Stimulated activated CD4-positive, alpha-beta T cell treated with anti-CD3 and anti-CD28 coated beads, Interleukin-1b, Interleukin-23, amount 100 ng/mL, for 48 hours (primary cell): ENCODE measurements at places on chromosomes 6 and 20.

GRCh38 chr6:1080453-1081337, 231.2 kb upstream of the FOXQ1 start:
- no peak for DNase-seq

DNA sequence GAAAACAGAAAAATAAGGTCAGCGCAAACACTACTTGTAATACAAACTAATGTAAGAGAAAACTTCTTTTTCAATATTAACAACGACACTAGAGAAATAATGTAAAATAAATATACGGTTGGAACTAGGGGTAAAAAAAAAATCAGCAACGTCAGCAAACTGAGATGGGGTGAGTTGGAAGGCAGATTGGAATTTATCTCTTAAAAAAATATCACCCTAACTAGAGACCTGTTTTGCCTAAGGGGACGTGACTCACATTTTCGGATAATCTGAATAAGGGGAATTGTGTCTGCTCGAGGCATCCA, 705 bp upstream of the UTRN start:
- no peak for DNase-seq

GRCh38 chr6:37552267-37552666, 52.6 kb upstream of the CCDC167 start:
- no peak for DNase-seq

DNA sequence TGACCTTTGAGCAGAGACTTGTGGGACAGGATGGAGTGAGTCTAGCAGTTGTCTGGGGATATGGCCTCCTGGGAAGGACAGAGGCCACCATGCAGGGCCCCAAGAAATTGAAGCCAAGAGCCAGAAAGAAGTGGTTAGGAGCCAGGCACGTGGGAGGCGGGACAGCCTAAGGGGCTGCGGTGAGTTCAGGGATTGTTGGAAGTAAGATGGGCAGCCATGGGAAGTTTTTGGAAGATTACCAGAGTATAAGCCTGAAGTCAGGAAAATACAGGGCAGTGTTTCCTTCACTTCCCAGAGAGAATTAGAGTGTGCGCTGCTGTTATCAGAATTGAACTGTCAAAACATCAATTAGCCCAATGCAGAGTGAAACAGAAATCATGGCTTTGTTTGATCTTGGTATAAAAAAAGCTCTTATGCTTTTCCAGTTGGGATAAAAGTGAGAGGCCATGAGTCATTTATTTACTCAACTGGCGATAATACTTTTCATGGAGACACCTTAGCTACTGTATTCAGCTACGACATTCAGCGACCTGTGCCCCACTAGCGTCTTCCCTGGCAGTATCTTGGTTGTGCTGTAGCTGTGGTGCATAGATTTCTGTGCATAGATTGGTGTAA, 66.9 kb downstream of the PHACTR2 start:
- no peak for DNase-seq

- DNase-seq: no peak
Observed at GRCh38 chr20:34495916-34496315, 20.3 kb upstream of the DYNLRB1 start.

DNA sequence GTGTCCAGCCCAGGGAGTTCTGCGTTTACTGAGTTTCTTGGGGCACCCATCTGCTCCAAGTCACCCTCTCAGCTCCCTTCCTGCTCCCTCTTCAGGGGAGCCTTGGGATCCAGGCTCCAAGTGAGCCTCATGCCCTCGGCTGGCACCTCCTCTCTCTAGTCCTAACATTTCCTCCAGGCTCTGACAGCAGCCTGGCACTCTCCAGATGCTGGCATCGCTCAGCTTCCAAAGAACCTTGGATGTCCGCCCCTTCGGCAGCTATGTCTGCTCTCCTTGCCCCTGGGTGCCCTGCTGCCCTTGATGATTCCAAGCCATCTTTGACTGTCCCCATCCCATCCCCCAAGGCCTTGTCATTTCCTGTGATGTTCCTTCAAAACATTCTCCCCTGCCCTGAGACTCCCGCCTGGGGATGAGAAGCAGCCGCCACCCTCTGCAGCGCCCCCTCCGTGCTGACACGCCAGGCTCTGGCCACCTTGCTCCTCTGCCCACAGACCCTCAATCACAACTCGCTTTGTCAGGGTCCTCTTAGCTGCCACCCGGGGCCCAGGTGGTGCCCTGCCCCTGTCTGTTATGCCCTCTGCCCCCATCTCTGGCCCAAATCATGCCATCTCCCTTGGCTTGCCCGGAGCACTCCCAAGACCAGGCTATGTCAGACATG, 6.6 kb upstream of the GFRA4 start:
- no peak for DNase-seq

- DNase-seq: no peak
Observed at GRCh38 chr20:6074145-6074561, 20.3 kb upstream of the LRRN4 start.

- no peak for DNase-seq
Observed at GRCh38 chr6:134288538-134289203, 29.2 kb downstream of the SGK1 start.

GRCh38 chr6:82260997-82261732, 13.6 kb upstream of the IBTK start:
- DNase-seq: no peak

GRCh38 chr6:150636808-150637207, 37.1 kb downstream of the PLEKHG1 start:
- no peak for DNase-seq

DNA sequence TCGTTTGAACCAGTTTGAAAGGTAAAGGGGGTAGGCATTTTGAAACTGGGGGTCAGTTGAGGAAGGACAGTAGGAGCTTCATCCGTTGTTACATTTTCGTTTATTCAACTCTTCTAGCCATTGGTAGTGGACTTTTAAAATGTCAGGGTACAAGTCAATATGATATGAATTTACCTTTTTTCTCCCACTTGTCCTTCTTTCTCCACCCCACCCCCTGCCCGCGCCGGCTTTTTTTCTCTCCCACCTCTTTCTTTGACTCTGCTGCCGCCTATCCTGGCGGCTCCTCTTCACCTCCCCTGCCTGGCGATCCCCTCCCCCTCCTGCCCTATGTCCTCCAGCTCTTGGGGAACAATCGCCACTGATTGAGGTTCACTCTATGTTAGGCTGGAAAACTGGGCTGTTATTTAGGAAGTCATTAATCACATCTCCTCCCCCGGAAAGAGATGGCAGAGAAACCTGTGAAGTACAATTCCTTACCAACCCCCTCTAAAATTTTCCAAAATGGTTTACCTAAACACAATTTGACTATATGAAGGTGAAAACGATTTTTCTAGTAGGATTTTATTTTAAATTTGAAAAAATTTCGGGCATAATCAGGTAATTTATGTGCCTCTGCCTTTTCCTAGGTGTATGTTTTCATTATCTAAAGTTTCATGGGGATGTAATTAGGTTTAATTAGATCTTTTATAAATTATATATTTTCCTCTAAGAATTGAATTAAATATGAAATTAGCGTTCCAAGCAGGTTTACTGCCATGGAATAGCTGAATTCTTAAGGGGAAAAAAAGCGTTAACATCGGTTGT, 778 bp upstream of the LIN28B start:
- no peak for DNase-seq

DNA sequence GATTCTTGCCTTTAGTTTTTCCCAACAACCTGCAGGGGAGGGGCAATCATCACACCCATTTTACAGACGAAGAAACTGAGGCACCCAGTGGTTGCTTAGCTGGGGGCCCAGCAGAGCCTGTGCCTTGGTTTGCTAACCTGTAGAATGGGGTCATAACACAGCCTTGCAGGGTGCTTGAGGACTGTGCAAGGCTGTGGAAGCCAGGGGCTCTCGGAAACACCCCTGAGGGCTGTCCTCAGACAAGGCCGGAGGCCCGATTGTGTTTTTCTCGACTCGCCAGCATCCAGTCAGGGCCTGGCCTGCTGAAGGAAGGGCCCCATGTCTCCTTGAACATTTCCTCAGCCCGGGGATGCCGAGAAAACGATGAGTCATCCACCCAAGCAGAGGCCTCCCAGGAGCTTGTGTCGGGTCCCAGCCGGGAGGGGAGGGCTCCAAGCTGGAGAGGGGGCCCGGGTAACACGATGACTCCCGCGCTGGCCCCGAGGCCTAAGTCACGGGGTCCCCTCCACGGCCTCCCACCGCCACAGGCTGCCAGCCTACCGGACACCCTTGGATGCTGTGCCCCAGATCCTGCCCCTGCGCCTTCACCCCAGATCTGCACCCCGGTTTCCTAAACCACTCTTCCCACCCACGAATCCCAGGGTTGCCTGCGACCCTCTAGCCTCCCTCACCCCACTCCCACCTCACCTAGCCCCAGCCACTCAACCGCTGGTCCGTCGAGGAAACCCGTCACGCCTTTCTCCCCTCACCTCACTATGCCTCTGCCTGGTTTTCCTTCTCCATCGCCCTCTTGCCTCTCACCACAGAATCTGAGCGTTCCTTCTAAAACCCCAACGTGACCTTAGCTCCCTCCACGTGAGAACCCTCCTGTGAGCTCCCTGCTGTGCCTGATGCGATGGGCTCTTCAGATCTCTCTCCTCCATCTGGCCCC, 10.6 kb downstream of the NOL4L start:
- peak; percentile 63 for DNase-seq

- DNase-seq: no peak
Observed at GRCh38 chr6:95384988-95385387, 192.3 kb upstream of the MANEA start.

- DNase-seq: no peak
Observed at GRCh38 chr6:115668211-115668610, 392.5 kb downstream of the FRK start.

DNA sequence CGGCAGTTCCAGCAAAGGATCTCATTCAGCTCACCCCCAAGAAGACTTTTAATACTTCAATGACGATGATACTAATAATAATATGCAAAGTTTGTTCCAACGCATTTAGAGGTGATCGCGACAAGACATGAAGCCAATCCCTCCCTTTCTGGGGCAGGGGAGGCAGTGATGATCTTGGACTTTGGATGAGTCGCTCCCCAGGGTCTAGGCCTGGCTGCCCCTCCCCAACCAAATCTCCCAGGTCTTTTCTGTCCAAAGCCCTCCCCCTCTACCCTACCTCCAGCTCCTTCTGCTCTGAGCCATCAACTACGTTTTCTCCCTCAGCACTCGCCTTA, 33.9 kb downstream of the HLA-A start:
- DNase-seq: no peak

GRCh38 chr6:155740781-155741399, 285.3 kb upstream of the NOX3 start:
- DNase-seq: no peak

- DNase-seq: no peak
Observed at GRCh38 chr20:3788685-3789155, 2.2 kb upstream of the CENPB start.

- DNase-seq: no peak
Observed at GRCh38 chr20:54469293-54469692, 6.1 kb upstream of the DOK5 start.

DNA sequence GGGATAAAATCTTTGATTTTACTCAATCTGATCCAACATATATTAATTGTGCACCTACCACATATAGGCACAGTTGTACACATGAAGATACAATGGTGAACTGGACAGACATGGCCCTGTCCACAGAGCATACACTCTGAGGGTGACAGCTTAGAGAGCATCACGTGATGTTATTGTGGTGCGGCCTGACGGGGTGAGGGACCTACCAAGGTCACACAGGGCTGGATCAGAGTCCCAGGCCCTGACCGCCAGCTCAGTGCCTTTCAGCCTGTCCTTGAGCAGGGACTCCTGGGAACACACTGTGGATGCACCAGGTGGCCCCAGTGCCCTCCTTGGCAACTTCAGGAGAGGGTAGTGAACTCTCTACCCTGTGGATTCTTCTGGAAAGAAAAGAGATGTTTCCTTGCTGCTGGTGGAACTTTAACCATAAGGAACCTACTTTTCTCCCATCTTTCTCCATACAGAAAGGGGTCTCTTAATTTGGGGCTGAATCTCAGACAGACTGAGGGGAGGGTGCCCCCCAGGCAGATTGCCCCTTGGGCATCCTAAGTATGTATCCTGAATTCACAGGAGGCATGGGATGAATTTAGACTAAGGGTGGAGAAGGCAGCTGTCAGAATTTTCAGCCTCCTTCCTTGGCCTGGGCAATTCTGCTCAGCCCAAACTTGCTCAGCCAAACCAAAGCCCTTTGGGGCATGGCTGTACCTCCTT, 26.5 kb downstream of the PCK1 start:
- DNase-seq: no peak

GRCh38 chr6:113631666-113632065, 225.5 kb upstream of the MARCKS start:
- no peak for DNase-seq

- no peak for DNase-seq
Observed at GRCh38 chr6:54695815-54696214, 150.8 kb upstream of the FAM83B start.
